ENCODE measurements at places on chromosomes 6 and 20. TPM values are rescaled to one million over a fixed set of nuclear protein-coding genes. Genes with fewer than 3 reads are reported as not detected.

The SCRT2 gene
- total RNA-seq = not detected

The MACROD2 gene
- total RNA-seq = not detected

The TPD52L1 gene
- 17.2 TPM for total RNA-seq

The C6orf52 gene
- not detected for total RNA-seq

The CEP162 gene
- 14.4 TPM for total RNA-seq

The ADGRG6 gene
- total RNA-seq = 12.1 TPM

The FRK gene
- 1.2 TPM for total RNA-seq

The TUBB1 gene
- total RNA-seq = not detected

The CEP85L gene
- 3.0 TPM for total RNA-seq

The TTBK1 gene
- total RNA-seq = not detected

The PKIB gene
- 2.6 TPM for total RNA-seq

The KIF13A gene
- total RNA-seq = 15.1 TPM

The MYMX gene
- 0.60 TPM for total RNA-seq

The PRDM13 gene
- not detected for total RNA-seq

The SIRPB1 gene
- 0.77 TPM for total RNA-seq

The C4B gene
- total RNA-seq = 48.8 TPM

The PRL gene
- total RNA-seq = not detected

The RAD21L1 gene
- total RNA-seq = not detected

The KCNQ5 gene
- total RNA-seq = 0.17 TPM

The SEMG1 gene
- not detected for total RNA-seq

The BFSP1 gene
- 1.5 TPM for total RNA-seq

The GLO1 gene
- 121 TPM for total RNA-seq

The C2 gene
- 9.6 TPM for total RNA-seq

The EFCAB8 gene
- not detected for total RNA-seq

The BMP5 gene
- not detected for total RNA-seq

The SLC22A1 gene
- not detected for total RNA-seq

The GCNT2 gene
- total RNA-seq = not detected

The BLOC1S5 gene
- 6.9 TPM for total RNA-seq

The TNXB gene
- total RNA-seq = 240 TPM
